EL (cell line): ENCODE measurements at places on chromosomes 6 and 20.

GRCh38 chr6:129609635-129610034 lies 100.3 kb downstream of the ARHGAP18 start:
- no peak for DNase-seq

DNA sequence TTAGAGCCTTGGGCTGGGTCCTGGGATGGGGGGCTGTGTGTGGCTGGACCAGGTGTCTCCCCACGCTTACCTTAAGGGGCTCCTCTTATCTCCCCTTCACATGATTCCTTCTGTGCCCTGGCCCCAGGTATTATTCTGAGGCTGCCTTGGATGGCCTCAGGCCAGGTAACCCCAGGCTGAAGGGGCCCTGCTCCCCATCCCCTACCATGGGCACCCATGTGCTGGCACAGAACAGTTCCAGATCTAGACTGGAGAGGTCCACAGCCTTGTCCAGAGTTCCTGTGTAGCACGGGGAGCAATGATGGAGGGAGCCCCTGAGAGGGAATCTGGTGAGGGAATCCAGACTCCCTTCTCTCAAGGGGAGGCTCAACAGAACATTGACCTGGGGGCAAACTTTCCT lies 32.1 kb downstream of the MOCS1 start:
- DNase-seq, result no peak

DNA sequence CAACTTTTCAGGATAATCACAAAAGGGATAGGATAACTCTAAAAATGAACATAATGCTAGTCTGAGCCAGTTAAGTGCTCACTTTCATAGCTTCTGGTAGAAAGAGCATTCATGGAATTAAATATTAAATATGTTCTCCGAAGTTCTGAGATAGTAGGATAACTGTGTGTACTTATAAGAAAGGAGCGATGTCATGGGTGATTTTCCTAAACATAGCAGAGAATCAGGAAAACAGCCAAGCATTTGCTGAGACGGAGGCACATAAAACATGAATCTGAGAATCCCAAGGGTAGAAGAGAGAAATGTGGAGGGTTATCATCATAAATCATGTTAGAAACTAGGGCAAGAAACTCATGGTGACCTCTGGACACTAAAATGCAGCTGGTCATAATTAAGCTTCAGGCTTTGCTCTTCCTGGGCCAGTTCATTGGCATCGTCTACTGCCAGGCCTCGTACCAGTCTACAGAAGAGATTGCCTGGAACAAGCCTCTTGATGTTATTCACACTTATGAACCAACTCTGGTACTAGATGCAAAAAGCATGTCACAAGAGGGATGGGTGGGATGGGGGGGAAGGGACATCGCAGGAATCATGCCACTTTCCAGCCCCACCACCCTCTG lies 436.6 kb downstream of the PRKN start:
- no peak for DNase-seq

- no peak for DNase-seq
Observed at GRCh38 chr6:151436300-151436699, 15.6 kb downstream of the RMND1 start.

DNA sequence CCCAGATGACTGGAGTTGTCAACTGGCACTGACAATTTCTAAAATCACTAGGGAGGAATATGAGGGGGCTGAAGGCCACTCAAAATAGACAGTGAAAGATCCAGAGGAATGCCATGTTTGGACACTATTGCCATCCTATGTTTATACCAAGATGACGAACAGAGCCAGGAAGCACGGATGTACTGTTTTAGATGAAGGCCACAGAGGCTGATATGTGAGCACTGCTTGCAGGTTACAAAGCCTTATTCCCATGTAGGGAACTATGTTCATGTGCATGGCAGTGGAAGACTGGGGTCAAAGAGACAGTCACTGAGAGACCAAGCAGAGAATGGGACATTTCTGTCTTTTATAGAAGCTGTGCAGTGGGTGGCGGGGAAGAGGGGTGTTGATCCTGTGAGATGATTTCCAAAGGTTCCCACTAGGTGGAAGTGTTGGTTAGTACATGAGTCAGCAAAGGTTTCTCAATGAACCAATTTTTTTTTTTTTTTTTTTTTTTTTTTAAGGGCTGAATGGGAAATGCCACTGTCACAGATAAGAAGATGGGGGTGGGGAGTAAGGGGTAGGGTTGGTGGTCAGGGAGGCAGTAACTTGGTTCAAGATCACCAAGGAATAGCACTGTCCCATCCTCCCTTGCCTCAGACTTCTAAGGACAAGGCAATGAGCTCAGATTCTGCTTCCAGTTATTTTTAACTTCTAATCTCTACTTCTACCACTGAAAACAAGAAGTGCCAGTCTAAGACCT lies 46.7 kb upstream of the MOCS1 start:
- peak; percentile 42 for DNase-seq

GRCh38 chr6:25174678-25175077 lies 104.5 kb upstream of the CARMIL1 start:
- no peak for DNase-seq

GRCh38 chr6:20415712-20416454 lies 14.2 kb downstream of the E2F3 start:
- DNase-seq, result no peak

- DNase-seq, result no peak
Observed at GRCh38 chr6:24918641-24919055, 17.1 kb downstream of the RIPOR2 start.

GRCh38 chr20:53984356-53985149 lies 85.8 kb downstream of the BCAS1 start:
- DNase-seq, result peak; percentile 2

GRCh38 chr6:90251295-90251992 lies 45.2 kb downstream of the BACH2 start:
- no peak for DNase-seq

DNA sequence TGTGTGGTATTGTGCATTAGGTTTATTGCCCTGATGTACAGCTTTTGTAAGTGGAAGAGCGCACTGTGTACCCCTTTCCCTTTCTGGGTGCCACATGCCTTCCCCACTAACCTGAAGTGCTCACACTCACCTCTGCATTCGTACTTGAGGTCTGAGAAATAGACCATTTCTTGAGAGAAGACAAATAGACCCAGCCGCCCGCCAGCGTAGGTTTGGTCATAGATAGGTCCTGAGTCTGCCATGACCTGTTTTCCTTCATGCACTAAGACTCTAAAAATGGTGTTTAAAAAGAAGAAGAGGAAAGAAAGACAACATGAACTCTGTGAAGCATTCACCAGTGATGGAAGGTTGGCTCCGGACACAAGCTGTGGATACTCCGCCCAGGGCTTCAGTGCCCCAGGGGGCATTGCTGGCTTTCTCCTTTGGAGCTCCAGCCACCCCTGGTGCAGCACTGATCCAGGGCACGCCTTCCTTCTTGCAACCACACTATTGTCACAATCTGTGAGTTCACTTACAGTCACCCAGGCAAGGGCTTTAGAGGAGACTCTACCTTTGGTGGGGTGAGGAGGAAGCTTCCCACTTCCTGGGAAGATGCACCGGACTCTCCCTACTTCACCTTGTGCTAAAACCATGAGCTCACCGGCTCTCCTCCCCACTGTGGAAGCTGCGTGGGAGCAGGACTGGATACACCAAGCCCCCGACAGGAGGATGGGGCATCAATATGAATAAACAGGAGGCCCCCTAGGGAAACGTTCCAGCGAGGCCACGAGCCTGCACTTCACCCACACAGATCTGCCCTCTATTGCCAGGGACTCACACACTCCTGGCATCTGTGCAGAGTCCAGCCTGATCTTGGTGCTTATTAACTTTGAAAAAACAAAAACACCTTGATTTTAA lies 33.3 kb downstream of the THBS2 start:
- no peak for DNase-seq

- no peak for DNase-seq
Observed at GRCh38 chr6:39978240-39978639, 44.0 kb upstream of the MOCS1 start.

GRCh38 chr20:35870541-35871258 lies 83.6 kb downstream of the SCAND1 start:
- no peak for DNase-seq

- DNase-seq, result no peak
Observed at GRCh38 chr6:109490713-109491112, 7.7 kb upstream of the ZBTB24 start.

GRCh38 chr6:36539814-36540568 lies 7.3 kb downstream of the STK38 start:
- DNase-seq, result no peak

- peak; percentile 53 for DNase-seq
Observed at GRCh38 chr6:40999569-40999968, 39.5 kb downstream of the UNC5CL start.

DNA sequence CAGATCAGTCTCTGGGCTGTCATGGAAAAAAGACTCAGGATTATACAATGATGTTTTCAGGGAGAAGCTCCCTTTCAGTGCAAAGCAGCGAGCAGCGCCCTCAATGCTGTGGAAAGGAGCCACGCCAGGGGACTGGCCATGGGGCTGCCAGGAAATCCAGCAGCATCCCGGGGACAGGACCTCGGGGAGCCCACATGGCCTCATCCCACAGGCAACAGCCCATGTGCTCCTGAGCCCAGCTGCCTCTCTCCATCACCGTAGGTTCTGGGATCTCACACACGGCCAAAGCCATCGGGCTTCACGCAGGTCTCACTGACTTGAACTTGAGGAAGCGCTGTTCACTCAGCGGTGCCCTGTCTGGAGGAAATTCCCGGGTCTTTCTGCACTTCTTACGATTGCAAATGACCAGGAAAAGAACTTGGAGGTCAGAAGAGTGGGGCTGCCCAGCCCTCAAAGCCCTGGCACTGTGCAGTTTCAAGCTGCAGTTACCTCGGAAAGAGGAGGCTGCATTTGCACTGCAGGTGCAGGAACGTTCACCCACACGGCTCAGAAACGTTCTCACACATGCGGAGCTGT lies 125.9 kb upstream of the THBS2 start:
- no peak for DNase-seq

- peak; percentile 78 for DNase-seq
Observed at GRCh38 chr6:144008120-144008811, at the start of gene PLAGL1. PLAGL1 (minus strand) TSS chr6:144008259; CDS start chr6:143948136, 60,123 bp downstream.

DNA sequence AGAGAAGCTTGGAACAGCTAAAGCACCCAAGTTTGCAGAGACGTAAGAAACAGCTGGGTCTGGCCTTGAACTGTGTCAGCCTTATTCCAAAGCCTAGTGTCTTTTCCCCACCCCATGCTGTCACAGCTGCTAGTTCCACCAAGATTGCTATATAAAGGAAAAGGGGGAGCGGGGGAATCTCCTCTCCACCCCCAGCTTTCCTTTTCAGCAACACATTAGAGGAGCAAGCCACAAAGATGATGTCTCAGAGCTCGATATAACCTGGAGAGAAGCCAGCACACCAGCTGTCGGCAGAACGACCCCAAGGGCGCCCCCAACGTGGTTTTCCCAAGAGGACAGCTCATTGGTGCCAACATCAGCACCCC lies 36.5 kb downstream of the ATP9A start:
- no peak for DNase-seq

DNA sequence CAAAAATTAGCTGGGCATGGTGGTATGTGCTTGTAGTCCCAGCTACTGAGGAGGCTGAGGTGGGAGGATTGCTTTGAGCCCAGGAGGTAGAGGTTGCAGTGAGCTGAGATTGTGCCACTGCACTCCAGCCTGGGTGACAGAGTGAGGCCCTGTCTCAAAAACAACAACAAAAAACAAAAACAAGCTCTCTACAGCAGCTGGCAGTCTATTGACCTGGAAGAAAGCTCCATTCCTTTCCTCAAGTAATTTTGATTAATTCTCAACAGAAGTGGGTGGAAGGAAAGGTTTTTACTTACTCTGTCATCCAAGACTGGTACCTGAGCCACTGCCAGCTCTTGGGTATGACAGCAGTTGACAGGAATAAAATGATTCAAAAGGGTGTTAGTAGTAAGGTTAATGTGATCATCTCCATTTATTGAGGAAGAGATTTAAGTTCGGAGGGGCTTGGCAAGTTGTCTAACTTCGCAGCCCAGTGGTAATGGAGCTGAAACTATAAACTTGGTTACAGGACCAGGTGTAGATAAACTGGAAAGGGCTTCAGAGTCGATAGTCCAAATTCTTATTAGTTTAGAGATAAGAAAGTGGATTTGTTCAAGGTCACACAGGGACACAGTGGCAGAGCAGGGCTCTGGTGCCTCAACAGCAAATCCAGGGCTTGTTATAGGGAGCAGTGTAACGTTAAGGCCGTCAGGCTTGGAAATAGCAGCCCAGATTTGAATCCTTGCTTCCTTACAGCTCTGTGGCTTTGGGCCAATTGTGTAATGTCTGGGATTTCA lies 14.8 kb downstream of the SRSF3 start:
- DNase-seq, result peak; percentile 21

DNA sequence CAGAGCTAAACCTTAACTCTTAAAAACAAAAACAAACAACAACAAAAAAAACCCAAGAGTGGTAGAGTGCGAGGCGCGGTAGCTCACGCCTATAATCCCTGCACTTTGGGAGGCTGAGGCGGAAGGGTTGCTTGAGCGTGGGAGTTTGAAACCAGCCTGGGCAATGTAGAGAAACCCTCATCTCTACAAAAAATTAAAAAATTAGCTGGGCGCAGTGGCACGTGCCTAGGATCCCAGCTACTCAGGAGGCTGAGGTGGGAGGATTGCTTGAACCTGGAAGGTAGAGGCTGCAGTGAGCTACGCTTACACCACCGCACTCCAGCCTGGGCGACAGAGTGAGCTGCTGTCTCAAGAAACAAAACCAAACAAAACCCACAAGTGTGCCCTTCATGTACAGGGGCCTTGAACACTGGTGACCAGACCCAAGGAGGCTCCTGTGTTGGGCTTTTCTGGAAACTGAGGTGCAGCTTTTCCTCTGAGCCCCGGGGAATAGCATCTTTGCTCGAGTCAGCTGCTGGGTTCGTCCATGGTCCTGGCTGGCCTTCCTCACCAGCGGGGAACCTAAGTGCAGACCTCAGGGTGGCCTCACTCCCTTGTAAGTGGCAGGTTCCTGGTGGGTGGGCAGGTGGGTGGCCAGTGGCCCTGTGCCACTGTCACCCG lies 39.9 kb downstream of the PYGB start:
- DNase-seq, result no peak

DNA sequence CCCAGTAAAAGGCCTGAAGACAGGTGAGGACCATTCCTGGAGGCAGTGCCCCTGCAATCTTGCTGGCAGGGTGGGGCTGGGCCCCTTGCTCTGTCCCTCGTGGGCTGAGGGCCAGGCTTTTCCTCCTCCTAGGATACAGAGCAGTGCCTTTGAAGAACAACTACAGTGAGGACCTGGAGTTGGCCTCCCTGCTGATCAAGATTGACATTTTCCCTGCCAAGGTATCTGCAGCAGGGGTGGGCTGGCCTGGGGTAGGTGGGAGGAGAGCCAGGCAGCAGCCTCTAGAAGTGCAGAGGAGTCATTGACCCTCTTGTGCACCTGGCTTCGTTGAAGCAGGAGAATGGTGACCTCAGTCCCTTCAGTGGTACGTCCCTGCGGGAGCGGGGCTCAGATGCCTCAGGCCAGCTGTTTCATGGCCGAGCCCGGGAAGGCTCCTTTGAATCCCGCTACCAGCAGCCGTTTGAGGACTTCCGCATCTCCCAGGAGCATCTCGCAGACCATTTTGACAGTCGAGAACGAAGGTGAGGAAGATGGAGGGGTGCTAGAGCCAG lies 36.5 kb downstream of the PLCG1 start:
- DNase-seq, result no peak

- peak; percentile 4 for DNase-seq
Observed at GRCh38 chr20:13995841-13996240, 525 bp downstream of the MACROD2 start.
